AG10803 (cell line): ENCODE measurements at places on chromosomes 6 and 20.

- no peak for DNase-seq
Measured at GRCh38 chr6:146066506-146066905, 37.6 kb downstream of the GRM1 start.

GRCh38 chr6:75855052-75855451 is 106.0 kb downstream of the MYO6 start:
- DNase-seq, result peak; percentile 64

DNA sequence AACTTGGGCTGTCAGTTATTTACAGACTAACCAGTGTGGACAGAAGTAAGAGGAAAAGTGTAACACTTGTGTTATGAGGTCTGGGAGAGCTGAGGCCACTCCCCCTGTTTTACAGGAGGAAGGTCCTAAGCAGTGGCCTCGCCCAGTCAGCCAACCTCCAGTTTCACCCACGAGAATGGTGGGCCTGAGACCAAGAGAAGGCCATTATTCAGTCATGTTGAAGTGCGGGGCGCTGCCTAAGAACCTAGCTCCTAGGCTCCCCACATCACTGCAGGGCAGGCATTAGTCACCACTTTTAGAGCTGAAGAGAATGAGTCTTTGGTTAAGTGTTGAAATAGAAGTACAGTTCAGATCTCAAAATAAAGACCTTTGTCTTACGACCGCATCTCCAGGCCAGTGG is 27.9 kb downstream of the CDYL start:
- peak; percentile 53 for DNase-seq

- no peak for DNase-seq
Measured at GRCh38 chr20:58847463-58847862, 3.2 kb downstream of the GNAS-AS1 start.

DNA sequence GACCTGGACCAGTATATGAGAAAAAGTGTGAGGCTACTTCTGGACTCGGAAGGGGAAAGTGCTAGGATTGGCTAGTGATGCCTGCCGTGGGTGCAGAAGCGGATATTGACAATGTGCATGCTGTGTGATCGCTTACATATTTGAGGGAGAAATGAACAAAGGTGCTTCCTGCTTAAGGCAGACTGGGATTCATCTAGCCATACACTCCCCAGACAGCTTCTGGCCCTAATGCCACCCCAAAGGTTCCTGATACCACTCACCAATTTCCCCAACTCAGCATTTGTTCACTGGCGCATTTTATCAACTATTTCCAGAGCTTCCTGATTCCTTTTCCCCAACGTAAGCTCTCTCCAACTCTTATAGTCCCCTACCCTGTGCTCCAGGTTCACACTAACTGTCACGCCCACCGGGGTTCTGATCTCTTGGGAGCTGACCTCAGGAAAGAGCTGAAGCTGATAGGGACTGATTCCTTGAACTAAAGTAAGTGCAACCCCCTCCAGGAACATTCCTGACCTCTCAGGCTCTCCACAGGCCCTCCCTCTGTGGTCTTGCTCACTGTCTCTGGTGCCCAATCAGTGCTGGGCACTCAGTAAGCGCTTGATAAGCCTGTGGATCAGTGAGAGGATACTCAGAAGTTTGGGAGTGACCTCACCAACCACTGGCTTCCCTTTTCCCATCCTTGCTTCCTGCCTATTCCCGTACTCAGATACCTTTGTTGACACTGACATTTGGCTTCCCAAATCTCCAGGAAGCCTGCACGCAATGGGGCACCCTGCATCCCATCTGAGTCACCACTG is 73.3 kb downstream of the MRPL14 start:
- peak; percentile 91 for DNase-seq

DNA sequence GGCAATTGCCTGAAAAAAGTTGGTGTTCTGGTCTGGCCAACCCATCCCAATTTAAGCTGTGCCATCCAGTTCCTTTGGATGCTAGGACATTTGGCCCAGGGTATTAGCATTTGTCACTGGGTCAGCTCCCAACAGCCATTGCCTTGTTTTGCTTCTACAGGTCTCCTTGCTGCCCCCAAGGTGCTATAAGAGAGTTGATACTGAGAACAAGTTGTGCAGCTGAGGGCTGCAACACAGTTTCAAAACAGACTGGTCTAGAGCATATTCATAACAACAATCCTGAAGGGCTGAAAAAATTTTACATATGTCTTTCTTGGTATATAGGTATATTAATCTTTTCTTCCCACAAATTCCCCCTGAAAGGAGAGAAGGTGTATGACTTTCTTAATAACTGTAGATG is 61.0 kb downstream of the LYRM4 start:
- no peak for DNase-seq

- DNase-seq, result no peak
Measured at GRCh38 chr20:54629632-54630031, 154.2 kb downstream of the DOK5 start.

- peak; percentile 61 for DNase-seq
Measured at GRCh38 chr6:946546-946945, 253.6 kb upstream of the EXOC2 start.

DNA sequence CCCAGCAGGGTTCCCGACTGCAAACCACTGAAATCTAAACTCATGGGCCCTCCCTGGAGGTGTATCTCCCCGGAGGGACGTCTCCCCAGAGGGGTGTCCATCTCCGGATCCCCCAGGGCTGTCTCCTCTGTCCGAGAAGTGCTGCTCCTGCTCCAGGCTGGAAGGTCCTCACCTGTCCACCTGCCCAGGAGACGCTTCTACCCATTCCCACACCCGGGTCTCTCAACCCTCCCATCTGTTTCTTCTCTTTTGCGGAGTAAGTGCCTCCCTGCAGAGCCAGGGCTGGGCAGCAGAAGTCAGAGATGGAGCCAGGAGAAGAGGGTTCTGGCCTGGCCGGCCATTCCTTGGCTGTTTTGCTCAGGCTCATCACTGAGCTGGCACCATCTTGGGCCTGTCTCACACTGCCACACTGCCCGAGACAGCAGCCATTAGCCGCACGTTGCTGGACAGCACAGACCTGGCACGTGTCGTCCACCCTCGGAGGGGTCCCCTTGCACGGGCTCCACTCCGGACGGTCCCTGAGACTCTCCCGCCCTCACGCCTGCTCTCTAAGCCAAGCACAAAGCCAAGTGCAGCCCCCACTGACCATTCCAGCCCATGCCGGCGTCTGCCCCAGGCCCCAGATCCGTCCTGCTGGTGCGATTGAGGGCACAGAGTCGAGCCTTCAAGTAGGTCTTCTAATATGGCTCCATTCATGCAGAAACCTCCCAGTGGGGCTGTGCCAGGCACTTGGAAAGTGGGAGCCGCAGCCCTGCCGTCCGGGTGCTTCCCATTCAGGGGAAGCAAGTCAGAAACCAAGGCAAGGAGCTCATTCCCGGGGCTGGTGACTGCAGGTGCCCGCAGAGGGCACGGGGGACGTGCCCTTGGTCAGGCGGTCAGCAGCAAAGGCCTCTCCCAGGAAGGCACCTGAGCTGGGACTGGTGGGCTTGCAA is 367.7 kb downstream of the TAF4 start:
- no peak for DNase-seq

DNA sequence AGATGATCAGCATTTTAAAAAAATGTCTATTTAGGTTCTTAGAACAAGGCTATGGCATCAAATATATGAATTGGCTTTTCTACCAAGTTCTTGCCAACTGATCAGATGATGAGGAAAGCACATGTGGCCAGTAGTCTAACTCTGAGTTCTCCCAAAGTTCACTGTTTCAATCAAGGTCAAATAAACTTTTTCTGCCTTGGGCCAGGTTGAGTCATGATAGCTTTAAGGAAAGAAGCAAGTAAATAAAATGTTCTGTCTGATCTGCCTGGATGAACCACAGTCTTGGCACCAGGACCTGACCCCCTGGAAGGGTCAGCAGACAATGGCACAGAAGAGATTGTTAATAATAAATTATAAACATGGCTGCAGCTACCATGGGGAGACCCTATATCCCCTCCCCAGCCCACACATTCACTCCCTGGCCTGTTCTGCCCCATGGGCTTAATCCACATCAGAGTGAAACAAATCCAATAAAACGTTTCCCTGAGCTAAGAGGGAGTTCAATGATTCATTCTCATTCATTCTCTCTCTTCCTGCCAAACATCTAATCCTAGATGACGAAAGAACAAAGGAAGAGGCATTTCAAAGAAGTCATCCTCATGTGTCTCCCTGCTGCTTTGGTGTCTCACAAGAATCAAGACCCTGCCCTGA is 661.6 kb downstream of the DHX35 start:
- DNase-seq, result peak; percentile 7

DNA sequence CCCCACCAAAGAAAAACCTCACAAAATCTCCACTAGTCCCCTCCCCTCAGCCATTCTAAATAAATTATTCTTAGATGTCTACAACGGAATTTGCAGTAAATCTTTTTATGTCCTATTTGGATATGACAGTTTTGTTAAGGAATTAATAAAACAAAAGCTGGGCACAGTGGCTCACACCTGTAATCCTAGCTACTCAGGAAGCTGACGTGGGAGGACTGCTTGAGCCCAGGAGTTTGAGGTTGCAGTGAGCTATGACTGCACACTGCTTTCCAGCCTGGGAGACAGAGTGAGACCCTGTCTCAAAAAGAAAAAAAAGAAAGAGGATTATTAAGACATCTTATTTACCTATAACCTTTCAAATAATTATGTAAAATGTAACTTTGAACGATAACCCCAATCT is 165.4 kb downstream of the SLC16A10 start:
- DNase-seq, result no peak

GRCh38 chr6:6845603-6846002 is 257.1 kb downstream of the LY86 start:
- no peak for DNase-seq

DNA sequence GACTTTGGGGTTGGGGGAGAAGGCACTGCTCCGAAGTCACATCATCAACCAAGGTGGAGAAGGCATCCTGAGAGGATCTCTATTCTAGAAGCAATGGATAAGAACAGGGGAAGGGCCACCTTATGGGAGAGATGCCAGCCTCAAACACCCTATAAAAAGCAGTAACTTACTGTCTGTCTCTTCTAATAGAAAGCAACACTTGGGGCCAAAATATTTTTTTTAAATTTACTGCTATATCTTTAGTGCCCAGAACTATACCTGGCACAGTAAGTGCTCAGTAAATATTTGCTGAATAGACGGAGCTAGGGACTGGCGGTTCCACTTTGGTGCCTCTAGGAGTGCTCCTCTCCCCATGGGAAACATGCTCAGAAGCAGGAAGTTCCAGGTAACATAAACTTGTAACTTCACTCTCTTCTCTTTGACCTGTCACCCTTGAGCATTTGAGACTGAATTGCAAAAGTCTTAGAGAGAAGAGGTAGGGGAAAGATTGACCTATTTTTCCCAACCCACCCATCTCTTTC is 807 bp upstream of the OTOR start:
- DNase-seq, result no peak

- peak; percentile 66 for DNase-seq
Measured at GRCh38 chr6:158231551-158232315, 63.6 kb downstream of the GTF2H5 start.

DNA sequence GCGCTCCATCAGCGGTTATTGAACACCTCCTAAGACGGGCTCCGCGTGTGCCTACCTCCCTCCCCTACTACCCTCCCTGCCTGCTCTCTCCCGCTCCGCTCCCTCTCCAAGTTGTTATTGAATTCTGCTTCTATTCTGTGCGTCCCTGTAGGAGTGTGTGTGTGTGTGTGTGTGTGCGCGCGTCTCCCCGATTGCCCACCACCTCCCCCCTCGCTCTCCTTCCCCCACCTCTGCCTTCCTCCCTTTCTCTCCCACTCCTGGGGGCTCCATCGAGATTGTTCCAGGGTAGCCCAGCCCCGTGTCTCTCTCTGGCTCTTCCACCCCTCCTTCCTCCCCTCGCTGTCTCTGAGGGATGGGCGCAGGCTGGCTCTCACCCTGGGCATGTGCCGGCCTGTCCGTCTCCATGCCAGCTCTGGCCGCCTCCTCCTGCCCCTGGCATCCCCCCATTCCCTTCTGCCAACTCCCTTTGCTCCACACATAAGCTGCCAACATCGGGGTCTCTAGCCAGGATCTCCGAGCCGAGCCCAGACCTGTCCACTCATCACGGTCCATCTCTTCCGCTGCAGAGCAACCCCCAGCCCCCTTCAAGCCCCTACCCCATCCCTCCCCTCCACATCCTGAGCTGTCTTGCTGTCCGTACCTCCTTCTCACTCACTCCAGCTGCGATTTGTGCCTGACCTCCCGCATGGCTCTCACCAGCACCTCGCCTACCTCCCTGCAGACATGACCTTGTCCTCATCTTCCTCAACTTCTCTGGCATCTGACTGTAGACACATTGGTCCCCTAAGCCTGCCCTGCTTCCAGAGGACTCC is 68.5 kb downstream of the SRC start:
- DNase-seq, result no peak

DNA sequence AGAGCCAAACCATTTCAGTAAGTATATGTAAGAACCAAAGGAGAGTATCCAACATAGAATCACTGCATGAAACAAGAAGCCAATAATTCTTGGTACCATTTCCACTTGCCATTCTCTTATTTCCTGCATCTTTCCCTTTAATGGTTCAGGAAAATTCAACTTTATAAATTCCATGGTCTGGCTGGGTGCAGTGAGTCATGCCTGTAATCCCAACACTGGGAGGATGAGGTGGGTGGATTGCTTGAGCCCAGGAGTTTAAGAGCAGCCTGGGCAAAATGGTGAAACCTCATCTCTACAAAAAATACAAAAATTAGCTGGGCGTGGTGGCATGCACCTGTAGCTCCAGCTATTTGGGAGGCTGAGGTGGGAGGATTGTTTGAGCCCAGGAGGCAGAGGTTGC is 21.2 kb downstream of the NHLRC1 start:
- DNase-seq, result peak; percentile 35

- peak; percentile 37 for DNase-seq
Measured at GRCh38 chr6:141097471-141097870, 1035.3 kb upstream of the GJE1 start.

DNA sequence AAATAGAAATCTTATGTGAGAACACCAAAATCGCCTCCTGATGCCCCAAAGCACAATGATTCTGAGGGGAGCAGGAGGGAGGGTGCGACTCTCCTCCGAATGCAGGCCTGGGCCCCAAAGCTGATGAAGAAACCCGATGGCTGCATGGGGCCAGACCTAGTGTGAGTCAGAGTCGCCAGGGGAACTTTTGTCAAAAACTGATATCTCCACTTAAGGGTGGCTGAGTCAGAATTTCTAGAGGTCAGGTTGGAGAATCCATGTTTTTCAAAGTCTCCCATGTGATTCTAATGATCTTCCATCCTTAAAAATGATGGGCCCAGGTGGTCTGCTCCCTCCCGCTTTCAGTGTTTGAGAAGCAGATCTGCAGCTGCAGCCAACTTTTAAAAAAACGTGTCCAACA is 172.8 kb downstream of the BACH2 start:
- no peak for DNase-seq

- DNase-seq, result no peak
Measured at GRCh38 chr6:92341201-92341600, 1078.2 kb downstream of the EPHA7 start.
